Fibroblast of skin of right quadriceps (primary cell): ENCODE measurements at places on chromosomes 11 and 22.

DNA sequence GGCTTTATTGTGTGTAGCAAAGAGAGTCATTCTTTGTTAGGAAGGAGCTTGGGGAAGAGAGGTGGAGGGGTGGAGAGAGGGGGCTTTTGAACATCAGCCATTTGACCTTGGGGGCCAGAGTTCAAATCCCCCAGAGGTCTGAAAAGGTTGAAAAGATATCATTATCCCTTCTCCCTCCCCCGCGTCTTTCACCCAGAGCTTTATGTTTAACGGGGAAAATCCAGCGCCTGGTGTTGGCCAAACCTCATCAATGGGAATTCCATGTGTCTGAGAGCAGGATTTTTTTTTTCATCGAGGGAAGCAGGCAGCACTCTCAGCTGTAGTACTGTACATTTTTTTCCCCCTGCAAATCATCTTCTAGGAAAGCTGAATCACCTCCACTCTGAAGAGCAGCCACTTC is 122.4 kb upstream of the HSD17B12 start:
- no peak for DNase-seq

GRCh38 chr22:32722441-32722840 is 79.1 kb upstream of the TIMP3 start:
- DNase-seq, result no peak

DNA sequence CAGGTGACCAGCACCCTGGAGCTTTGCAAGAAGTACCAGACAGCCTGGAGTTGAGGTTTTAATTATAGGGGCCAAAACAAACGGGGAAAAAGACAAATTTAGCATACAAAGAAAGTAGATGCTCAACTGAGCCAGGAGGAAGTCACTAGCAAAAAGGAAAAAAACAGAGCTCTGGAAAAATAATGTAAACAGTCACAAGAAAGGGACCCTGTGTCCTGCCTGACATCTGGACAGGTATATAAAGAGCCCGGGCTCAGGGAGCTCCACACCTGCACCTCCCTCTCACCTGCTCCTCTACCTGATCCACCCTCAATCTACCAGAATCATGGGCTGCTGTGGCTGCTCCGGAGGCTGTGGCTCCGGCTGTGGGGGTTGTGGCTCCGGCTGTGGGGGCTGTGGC is at the start of gene KRTAP5-10:
Gene KRTAP5-10 (plus strand): TSS at position 301 of the 400 bp plus-strand sequence. CDS start 25 bp downstream, at position 326.
- DNase-seq, result no peak

- DNase-seq, result peak; percentile 67
Measured at GRCh38 chr11:11731311-11732083, 109.7 kb upstream of the GALNT18 start.

GRCh38 chr11:3380706-3381545 is 2.0 kb upstream of the ZNF195 start:
- DNase-seq, result peak; percentile 56

- DNase-seq, result no peak
Measured at GRCh38 chr11:15967166-15967565, 389.2 kb downstream of the SOX6 start.

DNA sequence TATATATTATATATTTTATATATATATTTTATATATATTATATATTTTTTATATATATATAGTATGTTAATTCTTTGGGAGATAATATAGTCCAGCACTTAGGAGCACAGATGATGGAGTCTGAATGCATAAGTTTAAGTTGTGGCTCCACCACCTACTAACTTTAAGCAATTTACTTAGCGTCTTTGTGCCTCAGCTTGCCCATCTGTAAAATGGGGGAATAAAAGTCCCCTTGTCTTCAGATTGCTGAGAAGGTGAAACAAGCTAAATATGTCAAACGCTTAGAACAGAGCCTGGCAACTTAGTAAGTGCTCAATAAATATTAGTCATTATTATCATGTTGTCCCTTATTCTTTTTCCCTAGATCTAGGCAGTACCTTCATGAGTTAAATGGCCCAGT is 27.5 kb downstream of the DSCAML1 start:
- DNase-seq, result no peak

GRCh38 chr11:19816817-19817216 is 104.2 kb downstream of the NAV2 start:
- no peak for DNase-seq
